Activated CD4-positive, alpha-beta memory T cell treated with anti-CD3 and anti-CD28 coated beads for 36 hours (primary cell): ENCODE measurements at places on chromosomes 3 and 15. TPM values are rescaled to one million over a fixed set of nuclear protein-coding genes. Genes with fewer than 3 reads are reported as not detected.
A peak's percentile ranks its signal among the peaks of the same experiment; 100 is the strongest.

- H3K4me1 ChIP-seq, result peaks cover 9% of the 10 kb centered on the region
- H3K27me3 ChIP-seq, result no peaks in the 10 kb centered on the region
- H3K36me3 ChIP-seq, result no peaks in the 10 kb centered on the region
- no peak overlapping the region for H3K27ac ChIP-seq
These were observed 4.0 kb downstream of the PARP3 start for GRCh38 chr3:51945926-51946705.

DNA sequence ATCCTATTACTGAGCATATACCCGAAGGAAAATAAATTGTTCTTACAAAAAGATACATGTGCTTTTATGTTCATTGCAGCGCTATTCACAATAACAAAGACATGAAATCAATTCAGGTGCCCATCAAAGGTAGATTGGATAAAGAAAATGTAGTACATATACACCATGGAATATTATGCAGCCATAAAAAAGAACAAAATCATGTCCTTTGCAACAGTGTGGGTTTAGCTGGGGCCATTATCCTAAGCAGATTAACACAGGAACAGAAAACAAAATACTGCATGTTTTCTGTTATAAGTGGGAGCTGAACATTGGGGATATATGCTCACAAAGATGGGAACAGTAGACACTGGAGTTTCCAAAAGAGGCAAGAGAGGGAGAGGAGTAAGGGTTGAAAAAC lies 42.5 kb downstream of the SGO1 start:
- H3K36me3 ChIP-seq, result peaks cover 46% of the 10 kb centered on the region
- no peak overlapping the region for H3K27ac ChIP-seq
- H3K4me3 ChIP-seq, result no peak overlapping the region
- no peaks in the 10 kb centered on the region for H3K27me3 ChIP-seq
- no peak for DNase-seq

DNA sequence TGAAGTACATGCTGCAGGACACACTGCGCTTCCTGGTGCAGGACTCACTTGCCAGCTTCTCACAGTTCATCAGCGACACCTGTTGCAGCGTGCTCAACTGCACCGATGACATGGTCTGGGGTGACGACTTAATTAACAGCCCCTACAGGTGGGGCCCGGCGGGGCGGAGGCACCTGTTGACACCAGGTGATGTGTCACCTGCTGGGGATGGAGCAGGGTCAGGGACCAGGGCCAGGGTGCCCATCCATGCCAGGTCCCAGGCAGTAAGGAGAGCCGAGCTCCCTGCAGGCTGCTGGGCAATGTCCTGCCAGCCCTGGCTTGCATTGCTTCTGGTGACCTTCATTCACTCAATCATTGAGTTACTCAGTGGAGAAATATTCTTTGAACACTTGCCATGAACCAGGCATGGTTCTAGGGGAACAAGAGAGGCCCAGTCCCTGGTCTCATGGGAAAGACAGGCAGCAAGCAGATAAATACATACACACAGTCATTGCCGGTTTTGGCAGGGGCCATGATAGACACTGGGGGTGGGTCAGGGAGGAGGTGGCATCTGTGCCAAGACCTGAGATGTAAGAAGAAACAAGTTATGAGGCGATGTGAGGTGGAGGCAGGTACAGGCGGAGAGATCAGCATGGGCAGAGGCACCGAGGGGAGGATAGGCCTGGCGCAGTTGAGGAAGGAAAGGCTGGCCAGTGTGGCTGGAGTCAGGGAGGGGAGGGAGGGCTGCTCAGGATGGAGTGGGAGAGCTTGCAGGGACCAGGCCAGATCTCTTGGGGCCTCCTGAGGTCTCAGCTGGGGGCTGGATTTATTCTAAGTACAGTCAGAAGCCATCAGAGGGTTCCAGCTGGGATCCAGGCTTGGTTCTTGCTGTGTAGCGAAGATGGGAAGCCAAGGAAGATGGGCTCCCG lies 30.8 kb downstream of the DNAH1 start:
- H3K4me1 ChIP-seq, result no peaks in the 10 kb centered on the region
- H3K4me3 ChIP-seq, result no peak overlapping the region
- no peak overlapping the region for H3K27ac ChIP-seq
- DNase-seq, result no peak
- no peaks in the 10 kb centered on the region for H3K36me3 ChIP-seq
- no peaks in the 10 kb centered on the region for H3K27me3 ChIP-seq

GRCh38 chr3:42936157-42936981 lies 30.4 kb downstream of the ZNF662 start:
- no peak for DNase-seq
- H3K36me3 ChIP-seq, result no peaks in the 10 kb centered on the region
- no peak overlapping the region for H3K4me3 ChIP-seq
- no peak overlapping the region for H3K27ac ChIP-seq
- no peaks in the 10 kb centered on the region for H3K27me3 ChIP-seq

DNA sequence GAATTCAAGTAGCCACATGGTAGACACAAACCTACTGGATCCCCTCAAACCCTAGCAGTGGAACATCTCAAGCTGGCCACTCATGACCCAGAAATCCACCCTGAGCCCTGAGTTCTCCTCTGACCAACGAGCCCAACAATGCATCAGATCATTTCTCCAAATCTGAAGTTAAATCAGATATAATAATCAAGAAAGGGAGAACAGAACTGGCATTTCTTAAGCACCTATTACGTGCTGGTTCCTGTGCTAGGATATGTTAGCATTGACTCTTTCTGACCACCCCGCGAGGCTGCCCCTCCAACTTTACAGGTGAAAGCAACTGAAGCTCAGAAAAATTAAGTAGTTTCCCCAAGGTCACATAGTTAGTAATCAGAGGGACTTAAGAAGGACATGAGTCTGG lies 51.5 kb upstream of the CCDC174 start:
- no peak overlapping the region for H3K27ac ChIP-seq
- DNase-seq, result no peak
- no peaks in the 10 kb centered on the region for H3K36me3 ChIP-seq
- peaks cover 7% of the 10 kb centered on the region for H3K4me1 ChIP-seq
- H3K4me3 ChIP-seq, result no peak overlapping the region

- H3K36me3 ChIP-seq, result no peaks in the 10 kb centered on the region
- no peaks in the 10 kb centered on the region for H3K27me3 ChIP-seq
- no peak overlapping the region for H3K4me3 ChIP-seq
- H3K27ac ChIP-seq, result no peak overlapping the region
These were observed 1076.6 kb downstream of the IGSF11 start for GRCh38 chr3:117958027-117958426.

DNA sequence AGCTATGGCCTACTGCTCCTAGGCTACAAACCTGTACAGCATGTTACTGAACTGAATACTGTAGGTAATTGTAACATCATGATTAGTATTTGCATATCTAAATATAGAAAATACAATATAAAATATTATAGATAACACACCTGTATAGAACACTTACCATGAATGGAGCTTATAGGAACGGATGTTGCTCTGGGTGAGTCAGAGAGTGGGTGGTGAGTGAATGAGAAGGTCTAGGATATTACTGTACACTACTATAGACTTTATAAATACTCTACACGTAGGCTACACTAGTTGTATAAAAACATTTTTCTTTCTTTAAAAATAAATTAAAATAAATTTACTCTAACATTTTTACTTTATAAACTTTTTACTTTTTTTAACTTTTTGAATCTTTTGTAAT lies 224.0 kb upstream of the CBLB start:
- no peak overlapping the region for H3K4me3 ChIP-seq
- H3K4me1 ChIP-seq, result no peaks in the 10 kb centered on the region
- H3K36me3 ChIP-seq, result no peaks in the 10 kb centered on the region
- no peaks in the 10 kb centered on the region for H3K27me3 ChIP-seq
- DNase-seq, result peak; percentile 14

- H3K27ac ChIP-seq, result no peak overlapping the region
- no peak overlapping the region for H3K4me3 ChIP-seq
- H3K27me3 ChIP-seq, result no peaks in the 10 kb centered on the region
These were observed 86.5 kb downstream of the SEMA6D start for GRCh38 chr15:47803767-47804166.

DNA sequence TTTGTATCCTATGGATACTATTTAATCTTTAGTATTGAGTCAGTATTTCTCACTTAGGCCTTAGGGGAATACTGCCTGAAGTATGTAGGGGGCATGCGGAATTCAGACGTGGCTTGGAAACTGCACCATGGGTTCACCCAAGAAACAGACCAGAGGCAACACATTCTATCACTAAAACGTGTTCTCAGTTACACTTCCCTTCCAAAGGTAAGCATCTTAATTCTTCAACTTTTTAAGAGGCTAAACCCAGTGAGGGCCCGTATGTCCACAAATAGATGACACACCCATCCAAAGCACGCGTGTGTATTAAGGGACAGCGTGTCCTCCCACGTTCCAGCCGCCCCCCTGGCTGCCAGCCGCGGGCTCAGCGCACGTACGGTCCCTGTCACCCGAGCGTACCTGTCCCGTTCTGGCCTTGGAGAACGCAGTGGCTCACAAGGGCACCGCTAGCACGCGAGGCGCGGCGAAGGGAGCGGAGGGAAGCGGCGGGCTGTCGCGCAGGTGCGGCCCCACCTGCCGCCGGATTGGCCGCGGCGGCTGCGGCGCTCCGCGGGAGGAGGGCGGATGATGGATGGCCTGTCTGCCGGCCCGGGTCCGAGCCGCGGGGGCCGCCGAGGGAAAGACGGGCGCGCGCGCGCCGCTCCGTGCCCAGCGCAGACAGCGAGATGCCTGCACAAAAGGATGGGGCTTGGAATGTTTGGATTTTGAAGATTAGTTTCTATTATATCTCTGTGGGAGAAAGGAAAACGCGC lies 1003.9 kb upstream of the NR2F2 start:
- H3K36me3 ChIP-seq, result no peaks in the 10 kb centered on the region
- H3K4me1 ChIP-seq, result no peaks in the 10 kb centered on the region
- no peak overlapping the region for H3K27ac ChIP-seq
- no peak for DNase-seq

DNA sequence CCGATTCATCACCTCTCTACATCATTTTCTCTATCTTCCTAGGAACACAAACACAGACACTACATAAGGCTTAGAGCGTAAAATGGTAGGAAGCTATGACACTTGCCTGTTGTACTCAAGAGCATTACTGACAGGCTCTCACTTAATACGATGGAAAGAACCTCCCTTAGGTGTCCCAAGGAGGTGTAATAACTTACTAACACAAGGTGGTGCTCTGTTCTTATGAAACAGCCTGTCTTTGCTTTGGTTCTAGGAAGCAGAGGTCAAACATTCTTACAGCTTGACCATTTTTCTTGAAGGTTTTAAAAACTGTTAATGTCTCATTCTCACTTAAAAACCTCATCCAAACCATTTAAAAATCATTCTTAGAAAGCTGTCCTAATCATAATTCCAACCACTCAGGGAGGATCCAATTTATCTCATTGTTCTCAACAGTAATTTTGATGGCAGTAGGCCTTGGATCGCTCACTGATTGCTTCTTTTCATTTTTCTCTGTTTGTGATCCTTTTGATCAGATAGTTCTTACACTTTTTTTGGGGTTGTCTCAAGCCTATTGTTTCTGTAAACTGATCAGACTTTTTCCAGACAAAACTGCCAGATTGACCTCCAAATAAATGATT lies 317.8 kb upstream of the AGTR1 start:
- H3K27ac ChIP-seq, result no peak overlapping the region
- H3K36me3 ChIP-seq, result no peaks in the 10 kb centered on the region
- no peaks in the 10 kb centered on the region for H3K4me1 ChIP-seq
- DNase-seq, result no peak

DNA sequence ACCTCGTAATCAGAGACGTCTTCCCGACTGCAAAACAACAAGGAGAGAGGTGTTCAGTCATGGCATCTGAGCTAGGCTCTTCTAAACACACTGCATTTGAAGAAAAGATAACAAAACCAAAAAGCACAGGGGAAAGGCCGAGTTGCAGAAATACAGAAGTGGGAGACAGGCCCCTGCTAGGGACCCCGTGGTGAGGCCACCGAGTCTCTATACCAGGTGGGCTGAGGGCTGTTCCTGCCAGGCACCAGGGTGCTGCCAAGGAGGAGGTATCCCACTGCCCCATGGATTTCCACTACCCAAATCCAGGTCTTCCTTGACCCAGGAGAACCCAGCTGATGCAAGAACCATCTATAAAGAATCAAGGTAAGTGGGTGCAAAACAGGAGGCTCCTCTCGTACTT lies 31.1 kb downstream of the RAB6B start:
- no peaks in the 10 kb centered on the region for H3K36me3 ChIP-seq
- H3K4me3 ChIP-seq, result no peak overlapping the region
- peaks cover 7% of the 10 kb centered on the region for H3K27me3 ChIP-seq
- no peaks in the 10 kb centered on the region for H3K4me1 ChIP-seq
- no peak overlapping the region for H3K27ac ChIP-seq

GRCh38 chr3:12227833-12228232 lies 61.0 kb upstream of the PPARG start:
- H3K36me3 ChIP-seq, result no peaks in the 10 kb centered on the region
- peaks cover 10% of the 10 kb centered on the region for H3K27me3 ChIP-seq
- H3K27ac ChIP-seq, result no peak overlapping the region
- peaks cover 4% of the 10 kb centered on the region for H3K4me1 ChIP-seq
- no peak overlapping the region for H3K4me3 ChIP-seq

DNA sequence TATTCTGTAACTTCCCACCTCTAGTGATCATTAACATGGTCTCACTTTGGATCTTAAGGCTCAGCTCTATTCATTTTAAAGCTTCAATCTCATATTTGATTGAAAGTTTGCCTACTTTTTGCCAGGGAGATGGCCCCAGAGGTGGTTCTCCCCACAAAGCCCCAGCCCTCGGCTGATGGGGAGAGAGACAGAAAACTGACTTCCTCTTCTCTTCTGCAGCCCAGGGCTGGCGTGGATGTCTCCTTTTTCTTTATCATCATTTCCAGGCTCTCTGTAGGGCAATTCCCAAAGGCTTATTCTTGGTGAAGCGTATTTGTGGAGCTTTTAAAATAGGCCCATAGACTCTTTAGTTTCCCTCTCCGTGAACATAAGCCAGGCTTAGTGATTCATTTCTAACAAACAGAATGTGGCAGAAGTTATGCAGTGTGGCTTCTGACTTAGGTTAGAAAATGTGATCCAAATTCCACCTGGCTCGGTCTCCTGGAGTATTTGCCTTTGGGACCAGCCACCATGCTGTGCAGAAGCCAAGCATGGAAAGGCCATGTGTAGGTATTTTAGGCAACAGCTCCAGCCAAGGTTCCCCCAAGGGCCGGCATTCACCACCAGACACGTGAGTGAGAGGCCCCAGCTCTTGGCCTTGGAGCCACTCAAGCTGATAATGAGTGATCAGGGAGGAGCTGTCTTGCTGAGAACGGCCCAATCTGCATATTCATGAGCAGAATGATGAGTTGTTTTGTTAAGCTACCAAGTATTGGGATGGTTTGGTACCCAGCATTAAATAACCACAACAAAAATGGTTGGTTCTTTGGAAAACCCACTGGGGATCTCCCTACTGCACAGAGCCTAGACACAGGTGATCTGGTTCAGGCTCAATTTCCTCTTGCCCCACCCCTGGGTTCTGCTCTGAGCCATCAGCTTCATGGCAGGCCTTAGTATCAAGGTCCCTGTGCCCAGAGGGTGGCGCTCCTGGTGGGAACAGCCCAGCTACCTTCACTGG lies 353.2 kb upstream of the PROK2 start:
- peak overlapping the region; percentile 67 for H3K27ac ChIP-seq
- peak overlapping the region; percentile 8 for H3K4me3 ChIP-seq
- no peaks in the 10 kb centered on the region for H3K27me3 ChIP-seq
- no peaks in the 10 kb centered on the region for H3K36me3 ChIP-seq
- H3K4me1 ChIP-seq, result peaks cover 47% of the 10 kb centered on the region

The AADAC gene
- total RNA-seq, result not detected

The CCR3 gene
- not detected for total RNA-seq

The FBN1 gene
- total RNA-seq, result 0.52 TPM

The GATM gene
- 1.3 TPM for total RNA-seq
